Activated T-cell treated with anti-CD3 and anti-CD28 coated beads for 1 hour (primary cell): ENCODE measurements at places on chromosomes 5 and 9.

DNA sequence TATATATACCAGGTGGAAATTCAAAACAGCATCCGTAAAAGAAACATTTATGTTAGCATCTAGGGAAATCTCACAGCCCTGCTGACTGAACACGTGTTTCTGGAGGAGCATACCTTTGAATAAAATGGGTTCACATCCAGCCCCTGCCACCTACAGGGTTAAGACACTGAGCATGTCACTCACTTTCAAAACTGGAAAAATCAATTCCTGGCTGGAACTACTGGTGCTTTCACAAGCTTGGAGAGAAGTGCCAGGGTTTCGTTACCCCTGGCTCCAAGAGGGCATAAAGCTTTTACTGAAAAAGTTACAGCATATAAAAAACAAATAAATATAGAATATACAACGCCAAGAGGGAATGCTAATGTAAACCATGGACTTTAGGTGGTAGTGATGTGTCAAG lies 48.0 kb downstream of the SERINC5 start:
- no peak for DNase-seq

- DNase-seq, result no peak
These were observed 273.5 kb downstream of the NR2F1-AS1 start for GRCh38 chr5:93307557-93307956.

- no peak for DNase-seq
These were observed 133.4 kb downstream of the PALM2AKAP2 start for GRCh38 chr9:109913461-109913810.

- no peak for DNase-seq
These were observed 82.4 kb downstream of the CNTLN start for GRCh38 chr9:17217272-17217671.

GRCh38 chr5:92421942-92422341 lies 1038.8 kb upstream of the ARRDC3 start:
- DNase-seq, result no peak

GRCh38 chr5:5800801-5801761 lies 378.6 kb downstream of the ICE1 start:
- no peak for DNase-seq

- no peak for DNase-seq
These were observed 301.1 kb downstream of the PRR16 start for GRCh38 chr5:120765189-120765588.

- no peak for DNase-seq
These were observed 26.8 kb downstream of the JADE2 start for GRCh38 chr5:134552301-134552700.

DNA sequence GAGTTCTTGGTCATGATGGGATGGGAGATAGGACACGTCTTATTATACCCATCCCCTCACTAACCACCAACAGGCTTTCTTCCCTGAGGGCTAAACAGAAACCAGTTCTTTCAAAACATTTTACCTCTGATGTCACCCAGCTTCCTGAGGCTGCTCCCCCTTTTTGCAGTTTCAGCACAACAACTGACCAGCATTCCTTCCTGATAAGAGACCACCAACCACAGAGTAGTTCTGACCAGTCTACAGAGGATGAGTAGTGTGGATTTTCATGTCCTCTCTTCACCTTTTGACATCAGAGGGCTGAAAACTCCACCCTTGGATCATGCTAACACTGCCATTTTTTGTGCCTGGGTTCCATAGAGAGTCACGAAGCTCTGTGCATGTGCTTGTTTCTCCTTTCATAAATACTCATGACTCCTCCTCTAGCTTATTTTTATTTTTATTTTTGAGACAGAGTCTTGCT lies 82.6 kb downstream of the OSTF1 start:
- DNase-seq, result no peak

DNA sequence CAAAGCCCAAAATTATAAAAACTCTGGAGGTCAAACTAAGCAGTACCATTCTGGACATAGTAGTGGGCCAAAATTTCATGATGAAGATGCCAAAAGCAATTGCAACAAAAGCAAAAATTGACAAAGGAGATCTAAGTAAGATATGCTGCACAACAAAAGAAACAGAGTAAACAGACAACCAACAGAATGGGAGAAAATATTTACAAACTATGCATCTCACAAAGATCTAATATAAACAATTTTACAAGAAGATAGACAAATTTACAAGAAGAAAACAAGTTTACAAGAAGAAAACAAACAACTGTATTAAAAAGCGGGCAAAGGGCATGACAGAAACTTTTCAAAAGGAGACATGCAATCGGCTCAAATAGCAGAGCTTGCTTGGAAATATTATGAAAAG lies 396.9 kb downstream of the CDH9 start:
- no peak for DNase-seq

DNA sequence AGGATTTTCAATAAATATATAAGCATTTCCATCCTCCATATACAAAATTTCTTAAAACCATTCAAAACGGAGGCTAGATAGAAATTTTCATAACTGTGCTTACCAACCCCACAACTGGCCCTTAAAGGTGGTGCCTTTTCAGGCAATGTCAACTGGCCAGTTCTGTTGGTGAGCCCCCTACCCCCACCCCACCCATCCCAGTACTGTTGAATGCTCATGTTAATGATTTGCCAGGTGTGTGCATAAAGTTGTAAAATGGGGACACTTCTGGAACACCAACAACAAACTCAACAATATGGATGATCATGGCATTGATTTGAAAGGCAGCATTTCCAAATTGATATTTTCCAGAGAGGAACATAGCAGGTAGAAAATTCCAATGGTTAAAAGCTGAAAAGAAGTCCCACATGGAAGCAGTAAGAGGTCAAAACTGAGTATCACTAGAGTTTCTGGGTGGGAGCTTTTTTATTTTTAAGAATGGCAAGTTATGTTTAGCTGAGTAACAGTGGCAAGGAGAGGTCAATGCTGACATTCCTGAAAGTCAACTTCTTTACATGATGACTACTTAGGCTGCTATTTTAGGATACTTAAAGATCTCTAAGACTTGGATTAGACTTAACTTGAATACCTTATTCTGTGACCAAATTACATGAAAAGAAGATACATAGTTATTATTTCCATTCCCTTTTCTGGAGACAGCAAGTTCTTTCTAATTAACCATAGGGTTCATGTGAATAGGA lies 2.7 kb downstream of the LEAP2 start:
- no peak for DNase-seq

DNA sequence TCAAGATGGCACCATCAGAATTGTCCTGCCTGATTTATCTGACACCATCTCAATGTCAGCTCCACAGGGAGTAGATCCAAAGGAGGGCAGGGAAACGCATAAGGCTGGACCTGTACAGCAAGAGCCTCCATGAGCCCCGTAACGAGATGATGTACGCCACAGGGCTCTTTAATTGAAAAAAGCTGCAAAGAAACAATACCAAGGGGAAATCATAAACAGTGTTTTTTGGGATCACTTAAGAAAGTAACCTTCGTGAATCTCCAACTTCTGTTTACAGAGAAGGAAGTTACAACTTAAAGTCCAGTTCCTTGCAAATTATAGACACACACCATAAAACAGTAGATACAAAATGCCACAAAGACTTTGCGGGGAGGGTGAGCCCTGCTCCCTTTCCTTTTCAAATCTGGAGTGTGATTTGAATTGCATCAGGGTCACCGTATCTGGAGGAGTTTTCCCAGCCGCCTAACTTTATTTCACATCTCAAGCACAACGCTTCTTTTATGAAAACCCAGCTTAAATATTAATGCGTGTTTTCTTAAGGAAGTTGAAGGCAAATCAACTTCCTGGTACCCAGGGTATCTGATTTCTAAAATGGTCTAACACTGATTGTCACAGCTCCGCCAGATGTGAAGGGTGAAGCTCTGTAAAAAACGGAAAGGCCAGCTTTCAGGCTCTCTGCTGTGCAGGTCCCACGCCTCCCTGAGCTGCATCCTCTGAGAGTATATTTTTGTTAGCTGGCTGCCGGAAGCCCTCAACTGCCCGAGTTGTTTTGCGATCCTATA lies 88.9 kb downstream of the EBF1 start:
- no peak for DNase-seq

DNA sequence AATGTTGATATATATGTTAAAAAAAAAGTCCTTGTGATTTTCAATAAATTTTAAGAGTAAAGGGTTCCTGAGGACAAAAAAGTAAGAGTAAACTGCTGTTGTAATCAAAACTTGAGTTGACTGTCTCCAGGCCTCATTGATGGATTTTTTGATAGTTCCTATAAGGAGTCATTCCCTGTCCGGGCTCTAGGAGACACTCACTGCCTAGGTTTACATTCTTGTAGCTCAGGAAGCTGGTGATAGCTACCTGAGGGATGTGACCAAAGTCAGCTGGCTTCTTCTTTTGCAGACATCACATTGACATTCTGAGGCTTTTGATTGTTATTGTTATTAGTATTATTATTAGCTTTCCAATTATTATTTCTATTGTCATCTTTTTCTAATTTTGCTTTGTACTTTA lies 116.5 kb upstream of the FBXL7 start:
- no peak for DNase-seq

GRCh38 chr5:73544429-73545402 lies 20.7 kb downstream of the ANKRA2 start:
- no peak for DNase-seq

DNA sequence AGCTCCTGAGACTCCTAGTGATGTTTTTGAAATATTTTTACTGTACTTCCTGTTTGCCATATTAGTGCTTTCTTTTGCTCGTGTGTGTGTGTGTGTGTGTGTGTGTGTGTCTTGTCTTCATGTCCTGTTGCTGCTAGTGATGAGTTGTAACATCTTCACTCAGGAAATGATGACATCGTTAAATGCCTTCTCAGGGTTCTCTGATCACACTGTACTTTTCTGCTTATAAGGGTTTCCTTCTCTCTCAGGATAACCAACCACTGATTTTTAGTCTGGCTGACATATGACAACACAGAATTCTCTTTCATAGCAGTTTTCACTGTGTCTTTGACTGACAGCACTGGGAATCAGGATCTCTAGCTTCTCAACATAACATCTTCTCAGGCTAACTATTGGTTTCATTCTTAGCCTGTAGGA lies 16.1 kb downstream of the SV2C start:
- DNase-seq, result no peak

- no peak for DNase-seq
These were observed 105.4 kb upstream of the ATP10B start for GRCh38 chr5:160957312-160957861.

DNA sequence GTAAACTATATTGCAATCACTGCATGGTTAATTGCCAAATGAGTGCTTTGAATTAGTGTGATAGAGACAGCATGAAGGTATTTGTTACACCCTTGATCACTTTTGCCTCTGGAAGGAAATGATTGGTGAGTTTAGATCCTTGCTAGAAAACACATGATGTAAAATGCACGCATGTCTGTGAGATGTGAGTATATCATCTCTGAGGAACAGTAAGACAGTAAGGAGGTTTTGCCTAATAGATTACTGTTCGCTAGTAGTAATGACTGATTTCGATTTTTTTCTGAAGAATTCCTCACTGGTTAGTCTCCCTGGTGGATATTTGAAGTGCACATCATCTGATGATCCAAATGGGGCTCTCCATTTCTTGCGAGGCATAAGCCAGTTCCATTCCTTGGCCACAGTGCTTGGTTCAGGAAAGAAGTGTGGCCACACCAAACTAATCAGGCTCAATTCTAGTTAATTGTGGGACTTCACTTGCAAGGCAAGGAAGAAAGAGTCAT lies 156.4 kb upstream of the ADRA1B start:
- no peak for DNase-seq

- DNase-seq, result peak; percentile 38
These were observed 1.2 kb downstream of the ST8SIA4 start for GRCh38 chr5:100901821-100902341.

DNA sequence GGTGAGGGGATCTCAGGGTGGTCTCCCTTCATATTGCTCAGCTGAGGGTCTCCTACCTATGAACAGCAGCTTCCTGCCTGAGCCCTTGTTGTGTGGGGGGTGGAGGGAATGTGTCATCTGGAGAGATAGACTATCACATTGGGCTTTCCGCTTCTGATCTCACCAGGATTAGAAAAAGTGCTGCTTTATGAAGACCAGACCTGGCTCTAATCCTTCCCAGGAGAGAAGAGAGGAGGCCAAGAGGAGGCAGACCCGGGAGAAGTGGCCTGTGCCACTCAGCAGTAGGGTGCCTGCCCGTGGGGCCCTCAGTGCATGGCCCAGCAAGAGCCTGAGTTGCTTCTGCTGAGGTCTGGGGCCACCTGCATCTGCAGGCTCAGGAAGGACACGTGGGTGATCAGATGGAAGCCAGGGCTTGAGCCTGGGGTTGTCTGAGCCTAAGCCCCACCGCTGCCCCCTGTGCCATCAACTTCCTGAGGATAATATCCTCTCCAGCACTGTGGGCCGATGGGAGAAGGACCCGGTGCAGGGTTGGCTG lies 22.1 kb upstream of the COL5A1 start:
- DNase-seq, result no peak

DNA sequence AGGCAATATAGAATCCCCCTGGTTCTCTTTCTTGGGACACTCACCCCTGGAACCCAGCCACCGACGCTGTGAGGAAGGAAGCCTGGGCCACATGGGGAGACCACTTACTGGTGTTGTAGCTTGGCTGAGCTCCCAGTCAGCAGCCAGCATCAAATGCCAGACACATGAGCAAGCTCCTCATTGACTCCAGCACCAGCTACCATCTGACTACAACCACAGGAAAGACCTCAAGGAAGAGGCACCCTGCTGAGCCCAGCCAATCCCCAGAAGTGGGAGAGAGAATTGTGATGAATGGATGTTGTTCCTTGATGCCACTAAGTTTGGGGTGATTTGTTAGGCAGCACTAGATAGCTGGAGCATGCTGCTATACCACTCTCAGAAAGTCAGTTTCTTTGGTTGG lies 36.0 kb downstream of the BNIP1 start:
- no peak for DNase-seq

DNA sequence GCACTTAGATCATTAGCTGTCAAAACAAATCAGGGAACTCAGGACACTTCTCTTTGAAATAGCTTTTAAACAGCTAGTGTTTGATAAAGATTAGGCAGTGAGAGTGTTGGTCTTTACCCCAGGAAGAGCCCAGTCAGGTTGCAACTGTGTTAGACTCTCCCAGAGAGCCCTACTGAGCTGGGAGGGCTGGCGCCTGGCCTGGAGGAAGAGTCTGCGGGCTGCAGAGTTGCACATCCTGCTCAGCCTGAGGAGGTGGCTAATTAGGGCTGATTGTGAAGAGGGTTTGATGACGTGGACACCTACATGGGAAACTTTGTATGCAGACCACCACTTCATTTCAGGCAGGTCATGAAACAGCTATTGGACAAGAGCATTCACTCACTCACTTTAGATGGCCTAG lies 112.0 kb downstream of the TMEM174 start:
- no peak for DNase-seq

GRCh38 chr5:60262576-60263295 lies 369.2 kb upstream of the PDE4D start:
- DNase-seq, result no peak
